CD8-positive, alpha-beta memory T cell (primary cell): ENCODE measurements at places on chromosomes 3 and 15.

DNA sequence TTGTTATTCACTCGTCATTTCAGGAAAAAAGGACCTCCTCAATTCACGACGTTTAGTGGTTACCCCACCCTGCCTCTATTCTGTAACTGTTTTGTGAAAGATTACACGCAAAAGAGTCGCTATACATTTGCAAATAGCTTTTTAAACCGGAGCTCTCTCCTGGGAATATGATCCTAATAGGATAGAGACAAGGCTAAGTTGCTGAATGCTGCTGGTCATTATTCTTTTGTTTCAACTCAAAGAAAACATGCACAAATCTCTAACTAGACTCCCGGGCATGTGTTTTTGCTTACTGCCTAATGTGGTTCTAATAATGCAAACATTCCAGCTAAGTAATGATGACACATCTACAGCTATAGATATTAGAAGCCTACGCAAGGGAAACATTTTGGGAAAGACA, 214.6 kb upstream of the MDFIC2 start:
- no peaks in the 10 kb centered on the region for H3K4me1 ChIP-seq
- no peak overlapping the region for H3K27ac ChIP-seq
- H3K4me3 ChIP-seq, result no peak overlapping the region
- no peak for DNase-seq
- no peaks in the 10 kb centered on the region for H3K36me3 ChIP-seq

- H3K36me3 ChIP-seq, result no peaks in the 10 kb centered on the region
- DNase-seq, result no peak
- H3K27me3 ChIP-seq, result no peaks in the 10 kb centered on the region
These were observed 963.4 kb downstream of the MCTP2 start for GRCh38 chr15:95194746-95195145.

GRCh38 chr15:52559022-52559421, 9.8 kb downstream of the ARPP19 start:
- no peak for DNase-seq
- no peaks in the 10 kb centered on the region for H3K27me3 ChIP-seq
- H3K4me3 ChIP-seq, result no peak overlapping the region
- H3K4me1 ChIP-seq, result peaks cover 27% of the 10 kb centered on the region
- H3K27ac ChIP-seq, result no peak overlapping the region
- peaks cover 8% of the 10 kb centered on the region for H3K36me3 ChIP-seq

DNA sequence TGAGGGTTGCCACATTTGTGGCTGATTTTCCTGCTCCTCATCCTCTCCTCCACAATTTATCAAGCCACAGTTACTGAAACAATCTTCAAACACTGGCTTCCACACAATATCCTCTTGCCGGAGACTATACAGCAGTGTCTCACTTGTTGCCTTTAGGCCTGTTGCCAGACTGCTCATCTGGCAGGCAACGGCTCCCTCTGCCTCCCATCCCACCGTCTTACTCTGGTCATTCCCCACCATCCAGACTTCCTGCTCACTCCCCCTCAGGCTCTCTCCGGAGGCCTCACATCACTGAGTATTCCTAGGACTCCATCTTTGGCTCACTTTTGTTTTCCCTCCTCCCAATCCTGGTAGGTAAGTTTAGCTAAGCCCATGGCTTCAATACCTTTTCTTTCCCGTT, 301.9 kb downstream of the IL20RB start:
- H3K4me1 ChIP-seq, result no peaks in the 10 kb centered on the region
- H3K27ac ChIP-seq, result no peak overlapping the region
- no peaks in the 10 kb centered on the region for H3K27me3 ChIP-seq
- no peaks in the 10 kb centered on the region for H3K36me3 ChIP-seq

DNA sequence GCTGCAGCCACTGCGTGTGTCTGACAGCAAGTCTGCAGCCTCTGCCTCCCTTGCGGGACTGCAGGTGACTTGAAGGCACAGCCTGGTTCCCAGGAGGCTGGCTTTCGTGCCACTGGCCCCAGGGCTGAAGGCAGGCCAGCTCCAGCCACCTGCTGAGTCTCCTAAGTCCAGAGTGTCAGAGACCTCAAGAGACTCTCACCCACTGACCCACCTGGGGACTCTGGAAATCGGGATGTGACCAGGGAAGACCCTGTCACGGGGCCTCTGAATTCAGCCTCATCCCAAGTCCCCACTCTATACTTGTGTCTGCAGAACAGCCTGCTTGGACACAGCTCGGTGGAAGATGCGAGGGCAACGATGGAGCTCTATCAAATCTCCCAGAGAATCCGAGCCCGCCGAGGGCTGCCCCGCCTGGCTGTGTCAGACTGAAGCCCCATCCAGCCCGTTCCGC, 16.3 kb downstream of the ISG20 start:
- no peak for DNase-seq
- no peak overlapping the region for H3K27ac ChIP-seq
- no peaks in the 10 kb centered on the region for H3K27me3 ChIP-seq
- peaks cover 84% of the 10 kb centered on the region for H3K4me1 ChIP-seq
- no peak overlapping the region for H3K4me3 ChIP-seq
